ENCODE measurements at places on chromosomes 2 and 18.

DNA sequence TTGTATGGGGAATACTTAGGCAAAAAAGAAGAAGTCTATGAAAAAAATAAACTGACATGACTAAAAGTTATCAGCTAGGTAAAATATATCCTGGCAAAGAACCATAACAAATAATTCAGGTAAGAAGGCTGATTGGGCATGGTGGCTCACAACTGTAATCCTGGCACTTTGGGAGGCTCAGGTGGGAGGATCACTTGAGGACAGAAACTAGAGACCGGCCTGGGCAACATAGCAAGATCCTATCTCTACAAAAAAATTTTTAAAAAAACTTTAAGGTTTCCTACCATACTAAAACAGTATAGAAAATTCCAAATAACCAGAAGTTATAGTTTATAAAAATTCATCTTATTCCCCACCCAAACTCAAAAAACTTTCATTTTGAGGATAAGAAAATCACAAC, 10.8 kb downstream of the NCKAP1 start:
- DNase-seq: no peak

- DNase-seq: no peak
These were observed 246.6 kb upstream of the REG3G start for GRCh38 chr2:78778756-78779510.

DNA sequence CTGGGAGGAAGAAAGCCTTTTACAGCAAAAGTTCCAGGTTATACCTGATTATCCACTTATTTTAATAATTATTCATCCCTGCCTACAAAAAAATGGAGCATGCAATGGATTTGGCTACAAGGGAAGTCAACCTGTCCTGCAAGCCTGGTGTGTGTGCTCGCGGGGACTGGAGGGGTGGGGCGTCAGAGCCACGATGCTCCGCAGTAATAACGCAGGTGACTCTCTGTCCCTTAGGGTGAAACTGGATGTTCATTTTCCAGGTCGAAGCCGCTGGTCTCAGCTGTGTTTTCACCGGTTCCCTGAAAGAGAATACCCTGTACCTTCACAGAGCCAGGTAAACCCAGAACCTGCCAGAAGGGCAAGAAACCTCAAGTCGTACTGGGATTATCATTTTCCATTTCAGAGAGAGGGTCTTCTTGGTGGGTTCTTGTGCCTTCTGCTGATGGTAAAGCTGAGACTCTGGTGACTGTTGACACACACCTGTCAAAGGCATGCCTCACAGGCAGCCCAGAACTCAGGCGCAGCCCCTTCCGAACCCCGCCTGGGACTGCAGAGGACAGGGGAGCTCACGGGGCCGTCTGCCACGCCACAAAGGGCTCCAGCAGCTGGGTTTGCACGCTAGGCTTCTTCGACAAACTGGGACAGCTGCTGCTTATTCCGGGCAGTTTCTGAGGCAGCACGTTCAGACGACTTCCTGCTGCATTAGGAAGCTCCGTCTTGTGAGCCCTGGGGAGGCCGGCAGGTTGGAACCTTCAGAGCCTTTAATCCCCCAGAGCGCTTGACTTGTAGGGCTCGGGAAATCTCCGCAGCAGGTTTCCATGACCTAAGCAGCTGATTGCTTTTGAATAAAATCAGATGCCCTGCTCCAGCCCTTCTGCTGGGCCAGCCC, 58.6 kb downstream of the KCNG2 start:
- peak; percentile 94 for DNase-seq

DNA sequence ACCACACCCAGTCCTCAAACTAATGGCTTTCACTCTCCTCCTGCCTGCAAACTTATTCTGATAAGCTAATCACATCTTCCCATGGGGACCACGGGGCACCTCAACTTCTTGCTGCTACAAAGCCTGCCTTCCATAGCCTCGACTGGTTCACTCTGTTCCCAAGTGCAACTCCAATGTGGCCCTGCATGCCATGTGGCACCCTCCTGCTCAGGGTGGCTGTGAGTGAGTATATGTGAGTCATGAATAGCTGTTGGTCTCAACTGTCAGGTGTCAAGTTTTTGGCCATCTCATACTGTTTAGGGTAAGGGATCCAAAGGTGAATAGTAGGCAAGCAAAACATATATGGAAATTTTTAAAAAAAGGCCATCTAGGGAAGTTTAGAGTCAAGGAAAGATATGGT, 276.1 kb upstream of the DCC start:
- no peak for DNase-seq

- DNase-seq: no peak
These were observed 66.1 kb upstream of the ATG16L1 start for GRCh38 chr2:233185330-233185729.

- peak; percentile 4 for DNase-seq
These were observed 7.3 kb downstream of the ACMSD start for GRCh38 chr2:134845719-134846118.

GRCh38 chr2:15421753-15422152, 139.4 kb downstream of the NBAS start:
- DNase-seq: no peak

- no peak for DNase-seq
These were observed 12.6 kb upstream of the TMEM37 start for GRCh38 chr2:119419065-119419464.

GRCh38 chr18:75293591-75293990, 83.0 kb downstream of the TSHZ1 start:
- DNase-seq: peak; percentile 92

- DNase-seq: no peak
These were observed 172.4 kb downstream of the SP3 start for GRCh38 chr2:173792741-173793140.

DNA sequence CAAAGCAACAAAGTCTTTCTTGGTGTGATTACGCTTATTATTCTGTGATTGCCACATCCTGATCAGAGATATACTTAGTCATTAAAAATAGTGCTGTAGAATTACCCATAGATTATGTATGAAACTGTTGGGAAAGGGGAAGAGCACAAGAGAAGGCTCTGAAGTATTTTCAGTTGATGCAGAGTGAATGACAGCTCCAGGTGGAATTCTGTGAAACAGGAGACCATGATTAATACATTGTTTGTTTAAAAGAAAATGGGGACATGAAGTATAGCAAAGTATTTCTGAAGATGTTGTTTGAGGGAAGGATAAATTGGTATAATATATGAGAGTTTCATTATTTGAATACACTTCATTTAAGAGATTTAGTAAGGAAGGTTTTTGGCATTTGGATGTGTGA, 307.6 kb upstream of the CDH20 start:
- DNase-seq: no peak

DNA sequence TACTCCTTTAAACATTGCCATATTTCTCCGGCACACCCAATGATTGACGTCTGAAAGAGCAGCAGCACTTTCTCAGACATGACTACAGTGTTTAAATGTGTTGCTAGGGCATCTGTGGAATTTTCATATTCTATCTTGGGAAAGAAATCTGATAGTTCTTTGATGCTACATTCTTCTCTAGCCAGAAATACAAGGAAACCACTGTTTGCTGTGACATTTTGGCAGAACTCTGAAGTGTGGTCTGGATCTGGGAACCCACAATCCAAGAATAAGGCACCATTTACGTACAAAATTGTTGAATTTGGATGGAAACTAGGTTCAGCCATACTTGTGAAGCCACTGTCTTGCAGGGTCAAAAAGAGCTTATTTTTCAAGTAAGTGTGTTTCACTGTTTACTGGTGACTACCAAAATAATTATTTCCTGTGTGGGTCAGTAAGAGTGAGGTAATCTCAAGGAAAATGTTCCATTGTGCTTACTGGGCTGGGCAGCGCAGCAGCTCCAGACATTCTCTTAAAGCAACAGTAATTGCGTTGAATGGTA, 21.3 kb upstream of the CD28 start:
- DNase-seq: no peak

DNA sequence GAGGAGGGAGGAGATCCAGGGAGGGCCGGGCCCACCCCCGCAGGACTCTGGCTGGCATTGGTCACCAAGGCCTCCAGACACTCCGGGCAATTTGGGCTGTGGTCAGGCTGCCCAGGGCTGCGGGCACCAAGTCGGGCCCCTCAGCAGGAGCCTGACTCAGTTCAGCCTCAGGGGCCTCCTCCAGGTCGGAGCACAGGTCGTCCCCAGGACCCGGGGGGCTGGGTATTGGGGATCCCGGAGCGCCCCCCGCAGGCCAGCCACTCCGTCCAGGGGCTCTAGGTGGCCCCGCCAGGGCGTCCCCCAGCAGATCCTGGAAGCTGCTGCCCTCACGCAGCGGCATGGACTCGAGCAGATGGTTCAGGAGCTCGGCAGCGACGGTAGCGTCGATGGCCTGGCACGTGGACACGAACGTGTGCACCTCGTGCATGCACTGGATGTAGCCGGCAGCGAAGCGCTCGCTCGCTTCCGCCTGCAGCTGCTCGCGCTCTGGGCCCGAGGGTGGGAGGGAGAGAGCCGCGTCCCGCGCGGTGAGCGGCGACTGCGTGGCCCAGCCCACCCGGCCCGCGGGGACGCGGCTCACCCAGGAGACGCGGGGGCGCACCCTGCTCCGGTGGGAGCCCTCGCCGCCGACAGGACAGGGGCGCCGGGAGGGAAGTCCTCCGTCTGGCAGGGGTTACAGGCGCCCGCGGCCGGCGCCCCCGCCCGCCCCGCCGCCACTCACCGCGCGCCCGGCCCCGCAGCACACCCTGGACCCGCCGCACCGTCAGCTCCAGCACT, 884 bp downstream of the HES6 start:
- DNase-seq: peak; percentile 93

DNA sequence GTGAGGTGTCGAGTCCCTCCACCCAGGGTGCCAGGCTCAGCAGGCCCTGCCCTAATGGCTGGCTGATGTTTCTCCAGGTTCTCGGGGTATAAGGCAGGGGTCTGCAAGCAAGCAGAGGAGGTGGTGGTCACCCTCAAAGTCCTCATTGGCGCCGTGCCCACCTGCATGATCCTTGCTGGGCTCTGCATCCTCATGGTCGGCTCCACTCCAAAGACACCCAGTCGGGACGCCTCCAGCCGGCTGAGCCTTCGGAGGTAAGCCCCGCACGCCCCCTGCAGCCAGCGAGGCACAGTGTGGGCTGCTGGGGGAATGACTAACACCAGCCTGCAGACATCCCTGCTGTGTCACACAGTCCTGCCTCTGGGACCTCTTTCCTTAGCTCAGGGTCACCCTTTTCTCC, 14.1 kb downstream of the MFSD2B start:
- no peak for DNase-seq

DNA sequence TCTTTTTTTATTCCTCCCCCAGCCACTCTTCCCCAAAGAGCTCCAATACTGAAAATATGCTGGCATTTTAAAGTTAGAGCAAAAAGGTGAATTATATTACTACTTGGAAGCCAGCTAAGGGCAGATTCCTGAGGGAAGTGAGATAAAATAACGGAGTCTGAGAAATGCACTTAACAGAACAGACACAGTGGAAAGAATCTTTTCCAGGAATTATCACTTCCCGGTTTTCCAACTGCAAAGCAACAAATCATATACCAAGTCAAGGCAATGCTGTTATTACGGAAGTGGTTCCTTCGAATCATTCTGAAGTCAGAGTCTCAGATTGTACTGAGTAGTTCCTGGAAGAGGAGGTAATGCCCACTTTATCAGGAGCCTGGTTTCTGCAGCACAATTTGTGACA, 435.0 kb upstream of the SPRED2 start:
- DNase-seq: no peak

DNA sequence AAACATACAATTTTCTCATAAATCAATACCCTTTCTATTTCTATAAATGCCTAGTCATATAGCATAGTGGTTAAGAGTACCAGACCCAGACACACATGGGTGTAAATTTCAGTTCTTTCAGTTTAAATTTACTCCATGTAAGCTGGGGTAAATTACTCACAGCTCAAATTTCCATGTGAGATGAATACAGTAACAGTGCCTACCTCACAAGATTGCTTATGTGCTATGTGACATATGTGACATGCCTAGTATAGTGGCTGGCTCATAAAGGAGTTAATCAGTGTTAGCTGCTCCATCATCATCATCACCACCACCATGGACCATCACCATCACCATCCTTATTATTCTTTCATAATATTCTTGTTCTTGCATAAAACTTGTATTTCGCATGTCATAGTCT, 61.6 kb upstream of the CD302 start:
- no peak for DNase-seq

- DNase-seq: no peak
These were observed 90.1 kb downstream of the LBH start for GRCh38 chr2:30321466-30321865.

DNA sequence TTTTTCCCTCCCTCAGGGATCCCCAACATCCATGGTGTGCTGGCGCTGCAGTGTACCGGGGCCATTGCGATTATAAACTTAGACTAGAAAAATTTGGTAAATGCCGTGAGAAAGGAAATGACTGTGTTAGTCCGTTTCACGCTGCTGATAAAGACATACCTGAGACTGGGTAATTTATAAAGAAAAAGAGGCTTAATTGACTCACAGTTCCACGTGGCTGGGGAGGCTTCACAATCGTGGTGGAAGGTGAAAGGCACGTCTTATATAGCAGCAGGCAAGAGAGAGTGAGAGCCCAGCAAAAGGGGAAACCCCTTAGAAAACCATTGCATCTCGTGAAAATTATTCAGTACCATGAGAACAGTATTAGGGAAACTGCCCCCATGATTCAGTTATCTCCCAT, 44.3 kb downstream of the NTSR2 start:
- DNase-seq: no peak

DNA sequence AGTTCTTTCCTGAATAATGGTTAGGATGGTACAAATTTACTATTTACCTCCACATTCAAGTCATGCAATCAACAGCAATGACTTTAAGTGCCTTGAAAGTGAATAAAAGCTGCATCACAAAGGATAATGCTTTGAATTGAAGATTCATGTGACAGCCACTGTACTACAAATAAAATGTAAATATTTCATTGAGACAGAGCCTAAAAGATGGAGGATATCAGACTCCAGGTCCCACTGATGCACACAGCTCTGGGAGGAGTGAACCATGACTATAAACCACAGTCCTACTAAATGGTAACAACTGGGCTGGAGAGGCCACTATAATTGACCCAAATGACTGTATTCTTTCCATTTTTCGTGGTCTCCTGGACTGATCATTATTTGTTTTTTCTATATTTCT, 576.9 kb downstream of the ADCYAP1 start:
- no peak for DNase-seq

- DNase-seq: no peak
These were observed 230.1 kb upstream of the CCDC150 start for GRCh38 chr2:196409376-196409775.

GRCh38 chr2:62014102-62014501, 108.6 kb downstream of the COMMD1 start:
- no peak for DNase-seq

- DNase-seq: no peak
These were observed 18.0 kb upstream of the ESPNL start for GRCh38 chr2:238082151-238082550.

DNA sequence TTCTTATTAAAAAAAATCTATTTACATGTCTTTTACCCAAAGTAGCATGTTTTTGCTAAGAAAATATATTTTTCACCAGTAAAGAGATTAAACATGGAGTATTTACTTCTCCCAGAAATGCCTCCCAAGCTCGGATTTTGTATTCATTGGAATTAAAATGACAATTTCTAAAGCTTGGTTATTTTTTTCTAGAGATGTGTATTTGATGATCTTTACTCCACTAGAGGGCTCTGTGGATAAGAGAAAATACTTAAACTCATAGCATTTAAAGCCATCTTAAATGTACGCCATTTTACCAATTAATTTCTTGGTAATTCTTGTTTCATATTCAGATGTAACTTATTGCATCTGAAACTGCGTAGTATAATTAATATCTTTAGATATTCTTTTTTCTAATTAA, 461.4 kb downstream of the GALR1 start:
- peak; percentile 44 for DNase-seq

- no peak for DNase-seq
These were observed 8.0 kb upstream of the COX7A2L start for GRCh38 chr2:42368817-42369531.

- DNase-seq: no peak
These were observed 71.5 kb downstream of the OSBPL6 start for GRCh38 chr2:178265851-178266250.

Data from DMS53 (cell line).